ENCODE measurements at places on chromosomes 5 and 9.

DNA sequence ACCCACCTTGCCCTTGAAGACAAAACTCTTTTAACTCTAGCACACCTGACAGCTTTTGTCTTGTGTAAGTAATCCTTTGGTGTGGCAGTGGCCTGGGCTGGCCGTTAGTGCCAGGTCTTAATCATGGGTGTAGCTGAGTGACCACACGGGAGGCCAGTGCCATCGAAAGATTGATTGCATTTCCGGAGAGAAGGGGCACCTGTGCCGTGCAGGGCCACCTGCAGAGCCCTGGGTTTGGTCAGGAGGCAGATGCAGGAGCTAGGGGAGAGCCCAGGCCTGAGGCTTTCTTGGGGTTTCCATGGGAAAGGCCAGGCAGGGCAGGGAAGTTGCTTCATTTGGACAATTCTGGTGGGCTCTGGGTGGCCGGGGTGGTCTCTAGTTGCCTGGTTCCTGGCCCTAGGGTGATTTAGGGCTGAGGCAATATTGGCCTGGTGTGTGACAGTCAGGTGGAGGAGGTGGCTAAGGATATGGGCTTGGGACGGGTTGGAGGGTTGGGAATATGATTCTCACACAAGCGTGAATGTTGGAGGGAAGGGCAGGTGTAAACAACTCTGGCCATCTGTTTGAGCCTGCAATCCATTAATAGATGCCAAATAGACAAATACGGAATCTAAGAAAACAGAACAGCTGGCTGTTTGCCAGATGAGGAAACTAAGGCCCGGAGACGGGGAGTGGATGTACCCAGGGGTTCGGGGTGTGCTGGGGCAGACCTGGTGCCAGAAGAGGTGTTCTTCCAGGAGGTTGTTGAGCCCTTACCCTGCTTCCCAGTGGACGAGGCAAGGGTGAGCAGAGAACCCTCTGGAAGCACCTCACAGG, 4.6 kb downstream of the DBH start:
- no peak for DNase-seq

DNA sequence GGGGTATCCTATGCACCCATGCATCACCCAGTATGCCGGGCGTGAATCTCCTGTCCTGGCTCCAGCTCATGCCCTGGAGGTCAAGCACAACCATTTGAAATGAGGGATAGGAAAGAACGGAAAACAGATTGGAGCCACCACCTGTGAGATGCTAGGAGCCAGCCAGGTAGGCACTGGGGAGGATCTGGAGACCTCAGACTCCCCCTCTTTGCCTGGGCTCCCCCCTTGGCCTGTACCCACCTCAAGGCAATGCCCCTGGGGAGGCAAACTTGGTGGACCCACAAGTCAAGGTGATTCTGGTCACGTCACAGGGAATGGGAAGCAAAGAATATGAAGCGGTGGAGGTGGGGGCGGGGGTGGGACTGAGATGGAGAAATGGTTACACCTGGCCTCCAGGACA, 92.6 kb downstream of the PAX5 start:
- no peak for DNase-seq

DNA sequence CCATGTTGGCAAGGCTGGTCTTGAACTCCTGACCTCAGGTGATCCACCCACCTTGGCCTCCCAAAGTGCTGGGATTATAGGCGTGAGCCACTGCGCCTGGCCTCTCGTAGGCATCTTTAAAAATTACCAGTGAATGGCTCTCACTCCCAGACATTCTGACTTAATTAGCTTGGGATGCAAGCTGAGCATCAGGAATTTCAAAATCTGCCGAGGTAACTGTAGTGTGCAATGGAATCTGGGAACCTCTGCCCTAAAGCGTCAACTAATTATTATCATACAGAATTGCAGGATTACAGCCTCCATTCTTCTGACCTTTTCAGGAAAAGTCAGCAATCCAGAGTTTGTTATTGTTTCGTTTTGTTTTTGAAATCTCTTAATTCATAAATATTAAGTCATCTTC, 213.4 kb upstream of the DMAC1 start:
- DNase-seq = no peak

DNA sequence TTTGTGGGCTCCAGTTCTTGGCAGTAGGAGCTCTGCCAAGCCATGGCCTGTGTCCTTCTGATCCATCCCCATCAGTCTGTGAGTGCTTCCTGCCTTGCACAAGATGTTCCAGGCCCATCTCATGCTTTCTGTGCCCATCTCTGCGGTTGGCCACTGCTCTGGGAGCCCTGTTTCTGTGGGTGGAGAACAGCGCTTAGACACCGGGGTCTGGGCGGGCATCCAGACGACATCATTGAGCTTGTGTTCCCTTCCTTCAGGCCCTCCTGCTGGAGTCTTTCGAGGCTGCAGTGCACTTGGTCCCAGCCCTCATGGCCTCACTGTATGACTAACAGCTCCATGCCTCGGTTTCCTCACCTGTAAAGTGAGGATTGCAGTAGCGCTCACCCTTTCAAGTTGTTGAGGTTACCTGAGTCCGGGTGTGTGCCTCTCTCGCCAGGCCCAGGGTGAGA, 14.9 kb upstream of the CARD19 start:
- no peak for DNase-seq

GRCh38 chr9:98916660-98917059, 27.0 kb upstream of the COL15A1 start:
- DNase-seq = no peak

DNA sequence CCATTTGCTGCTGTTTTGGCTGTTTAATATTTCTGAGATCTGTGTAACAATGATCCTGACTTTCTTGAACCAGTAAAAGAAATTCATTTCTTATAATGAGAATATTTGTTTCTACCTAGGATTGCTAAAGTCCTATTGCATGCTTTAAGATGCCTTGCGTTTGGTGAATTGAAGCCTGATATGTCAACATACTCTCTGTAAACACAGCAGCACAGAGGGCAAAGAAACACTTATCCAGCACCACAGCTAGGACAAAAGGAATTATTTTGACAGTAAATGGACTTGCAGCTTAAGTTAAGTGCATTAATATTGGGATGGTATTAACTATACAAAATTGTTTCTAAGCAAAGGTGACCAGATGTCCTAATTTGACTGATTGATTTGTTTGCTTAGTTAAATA, 2031.2 kb upstream of the CDH6 start:
- DNase-seq = no peak

DNA sequence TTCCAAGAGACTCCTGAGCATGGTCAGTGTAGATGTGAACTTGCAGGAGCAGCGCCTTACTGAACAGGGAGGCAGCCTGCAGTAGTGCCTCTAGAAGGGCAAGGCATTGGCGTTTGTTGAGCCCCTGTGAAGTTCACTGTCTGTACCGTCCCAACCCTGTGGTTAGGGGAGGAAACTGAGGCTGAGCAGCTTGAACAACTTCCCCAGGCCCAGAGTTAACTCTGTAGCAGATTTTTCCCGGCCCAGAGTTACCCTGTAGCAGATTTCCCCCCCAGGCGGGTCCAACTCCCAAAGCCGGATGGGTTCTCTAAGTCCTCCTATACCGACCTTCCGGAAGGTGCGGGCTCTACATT, 9.6 kb downstream of the LMX1B start:
- DNase-seq = no peak

- DNase-seq = no peak
Observed at GRCh38 chr9:16426716-16427115, 443.8 kb downstream of the BNC2 start.

DNA sequence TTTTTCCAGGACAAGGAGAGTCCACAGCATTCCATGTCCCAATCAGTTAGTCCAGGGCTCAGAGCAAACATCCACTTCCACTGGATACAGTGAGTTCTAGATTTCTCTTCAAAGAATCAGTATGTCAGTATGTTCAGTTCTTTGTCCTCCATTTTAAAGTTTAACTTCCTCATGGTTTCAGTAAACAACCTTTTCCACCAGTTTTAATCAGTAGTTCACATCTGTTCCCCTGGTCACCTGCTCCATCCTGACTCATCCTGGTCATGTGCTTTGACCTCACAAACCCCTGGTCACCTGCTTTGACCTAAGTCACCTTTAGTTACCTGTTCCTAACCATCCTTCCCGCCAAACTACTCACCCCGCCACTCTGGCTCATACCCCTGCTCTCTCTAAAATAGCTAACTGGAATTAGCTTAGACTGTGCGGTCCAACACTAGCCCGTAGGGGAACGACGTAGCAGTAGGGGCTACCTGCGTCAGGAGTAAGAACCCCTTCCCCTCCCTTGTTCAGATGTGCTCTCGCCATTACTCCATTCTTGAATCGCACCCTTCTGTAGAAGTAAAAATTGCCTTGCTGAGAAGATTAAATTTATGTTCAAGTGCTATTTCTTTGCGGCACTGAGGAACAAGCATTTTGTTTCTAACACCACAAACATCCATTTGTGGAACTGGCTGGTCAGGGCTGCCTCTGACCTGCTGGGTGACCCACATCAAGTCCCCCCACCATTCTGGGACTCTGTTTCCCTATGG, 5.5 kb downstream of the ENG start:
- DNase-seq = no peak

DNA sequence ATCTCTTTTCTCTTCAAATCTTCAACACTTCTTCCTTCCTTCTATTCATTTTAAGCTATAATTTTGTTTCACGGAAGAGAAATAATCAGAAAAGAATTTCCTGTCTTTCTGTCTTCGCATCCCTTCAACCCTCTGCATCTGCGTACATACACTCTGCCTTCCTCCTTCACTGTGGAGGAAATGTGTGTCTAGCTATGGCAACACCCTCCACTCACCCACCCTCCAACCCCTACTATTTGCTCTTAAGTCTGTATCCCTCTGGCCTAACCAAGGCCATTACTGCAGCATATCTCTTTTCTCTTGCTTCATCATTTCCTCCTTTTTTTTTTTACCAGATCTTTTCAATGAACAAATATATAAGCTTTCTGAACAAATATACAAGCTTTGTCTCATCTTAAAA, 105.7 kb upstream of the NUDT12 start:
- no peak for DNase-seq

DNA sequence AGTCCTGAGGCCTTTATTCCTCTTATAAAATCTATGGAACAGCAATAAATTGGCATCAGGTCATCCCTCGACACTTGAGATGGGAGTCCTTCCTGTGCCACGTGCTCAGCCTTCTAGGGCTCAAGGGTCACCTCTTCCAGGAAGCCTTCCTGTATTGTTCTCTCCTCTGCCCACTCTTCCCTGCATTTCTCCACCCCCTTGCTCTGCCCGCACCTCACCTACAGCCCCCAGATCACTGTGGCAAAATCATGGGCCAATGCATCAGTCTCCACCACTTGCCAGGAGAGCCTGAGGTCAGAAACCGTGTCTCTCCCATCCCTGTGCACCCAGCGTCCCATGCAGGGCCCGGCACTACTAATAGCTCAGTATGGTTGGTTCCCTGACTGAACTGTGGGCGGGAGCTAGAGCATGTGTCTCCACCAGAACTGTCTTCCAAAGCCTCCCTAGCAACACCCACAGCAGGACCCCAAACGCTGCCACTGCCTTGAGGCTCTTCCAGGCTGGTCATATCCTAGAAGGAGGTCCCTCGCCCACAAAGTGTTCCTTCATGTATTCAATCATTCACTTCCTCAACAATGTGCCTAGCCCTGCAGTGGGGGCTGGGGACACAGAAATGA, 13.5 kb downstream of the DUSP1 start:
- no peak for DNase-seq

- DNase-seq = no peak
Observed at GRCh38 chr5:120818128-120818527, 354.0 kb downstream of the PRR16 start.

DNA sequence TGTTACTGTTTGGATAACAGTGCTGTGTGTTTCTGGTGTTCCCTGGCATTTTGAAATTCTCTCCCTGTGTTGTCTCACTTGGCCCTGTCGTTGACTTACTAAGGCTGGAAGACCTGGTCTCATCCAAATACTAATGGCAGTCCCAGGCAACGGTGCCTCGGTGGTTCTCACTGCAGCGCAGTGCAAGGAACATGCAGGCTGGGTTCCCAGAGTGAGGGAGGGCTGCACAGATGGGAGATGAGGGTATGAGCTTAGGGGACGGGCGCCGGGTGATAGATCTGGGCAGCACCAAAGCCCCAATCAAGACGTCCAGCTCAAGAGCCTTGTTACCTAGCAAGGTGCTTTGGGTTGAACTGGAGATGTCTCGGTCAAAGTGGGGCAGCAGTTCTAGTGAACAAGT, 11.0 kb downstream of the CCT5 start:
- DNase-seq = no peak

DNA sequence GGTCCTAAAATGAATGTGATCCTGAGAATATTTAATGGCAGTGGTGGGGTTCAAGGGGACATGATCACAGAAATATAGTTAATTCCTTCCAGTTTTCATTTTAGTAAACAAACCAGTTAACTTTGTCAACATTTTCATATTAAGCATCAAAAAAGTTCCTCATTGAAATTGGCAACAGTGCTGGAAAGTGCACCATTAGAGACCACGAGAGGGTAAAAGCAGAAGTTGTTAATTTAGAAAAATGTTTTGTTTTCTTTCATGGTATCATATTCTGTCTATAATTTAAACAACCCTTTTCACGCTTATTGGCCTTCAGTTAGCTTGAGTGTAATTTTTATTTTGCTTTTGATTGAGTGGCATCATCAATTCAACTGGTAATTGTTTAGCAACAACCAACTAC, 11.9 kb downstream of the GIN1 start:
- DNase-seq = no peak

GRCh38 chr5:106368021-106368420, 1302.7 kb downstream of the EFNA5 start:
- DNase-seq = no peak

DNA sequence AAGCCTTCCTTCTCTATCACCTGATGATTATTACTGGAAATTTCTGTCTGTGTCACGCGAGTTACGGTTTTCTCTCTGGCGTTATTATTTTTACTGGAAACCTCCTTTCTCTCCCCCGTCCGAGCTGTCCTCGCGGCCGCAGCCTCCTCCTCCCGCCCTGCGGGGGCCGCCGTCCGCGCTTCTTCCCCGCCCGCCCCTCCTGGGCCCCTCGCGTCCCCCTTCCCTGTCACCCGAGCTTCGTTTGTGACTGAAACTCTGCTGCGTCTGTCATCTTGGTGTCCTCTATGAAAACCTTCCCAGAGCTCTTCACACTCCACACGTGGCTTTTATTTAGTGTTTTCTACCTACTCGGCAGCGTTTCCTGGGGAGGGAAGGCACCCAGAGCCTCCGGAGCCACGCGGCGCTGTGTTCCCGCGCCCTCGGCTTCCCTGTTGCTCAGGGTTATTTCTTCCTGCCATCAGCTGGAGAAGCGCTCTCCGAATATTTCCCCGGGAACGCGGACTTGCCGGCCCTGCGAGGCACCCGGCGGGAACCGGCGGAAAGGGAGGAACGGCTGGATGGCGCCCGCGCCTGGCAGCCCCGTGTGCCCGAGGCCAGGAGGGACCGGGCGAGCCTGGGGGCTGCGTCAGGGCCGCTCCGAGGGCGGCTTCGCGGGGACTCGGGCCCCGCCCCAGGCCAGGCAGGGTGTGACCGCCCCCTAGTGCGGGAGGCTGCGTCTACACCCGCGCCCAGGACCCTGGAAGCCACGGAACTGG, 33.9 kb downstream of the TRIP13 start:
- DNase-seq = peak; percentile 11

DNA sequence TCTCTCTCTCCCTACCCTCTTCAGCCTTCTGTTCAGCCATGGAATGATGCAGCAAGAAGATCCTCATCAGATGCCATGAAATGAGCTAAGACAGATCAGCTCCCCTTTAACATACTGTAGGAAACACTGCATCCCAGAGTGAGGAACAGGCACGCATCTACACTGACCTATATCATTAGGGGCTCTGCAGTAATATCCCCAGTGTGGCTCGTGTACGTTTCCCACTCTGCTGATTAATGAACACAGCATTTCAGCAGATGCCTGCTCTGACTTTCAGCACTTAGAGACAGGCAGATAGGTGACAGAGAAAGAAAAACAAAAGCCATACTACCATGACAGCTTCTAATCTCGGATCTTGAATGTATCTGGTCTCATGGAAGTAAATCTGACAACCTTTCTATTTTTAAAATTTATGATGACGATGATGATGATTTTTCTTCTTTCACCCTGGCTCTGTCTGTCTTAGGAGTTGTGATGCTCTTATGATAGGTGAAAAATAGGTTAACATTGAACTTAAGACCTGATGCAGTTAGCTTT, 750.3 kb downstream of the CDH12 start:
- DNase-seq = no peak
